ENCODE measurements at places on chromosomes 2 and 18.

DNA sequence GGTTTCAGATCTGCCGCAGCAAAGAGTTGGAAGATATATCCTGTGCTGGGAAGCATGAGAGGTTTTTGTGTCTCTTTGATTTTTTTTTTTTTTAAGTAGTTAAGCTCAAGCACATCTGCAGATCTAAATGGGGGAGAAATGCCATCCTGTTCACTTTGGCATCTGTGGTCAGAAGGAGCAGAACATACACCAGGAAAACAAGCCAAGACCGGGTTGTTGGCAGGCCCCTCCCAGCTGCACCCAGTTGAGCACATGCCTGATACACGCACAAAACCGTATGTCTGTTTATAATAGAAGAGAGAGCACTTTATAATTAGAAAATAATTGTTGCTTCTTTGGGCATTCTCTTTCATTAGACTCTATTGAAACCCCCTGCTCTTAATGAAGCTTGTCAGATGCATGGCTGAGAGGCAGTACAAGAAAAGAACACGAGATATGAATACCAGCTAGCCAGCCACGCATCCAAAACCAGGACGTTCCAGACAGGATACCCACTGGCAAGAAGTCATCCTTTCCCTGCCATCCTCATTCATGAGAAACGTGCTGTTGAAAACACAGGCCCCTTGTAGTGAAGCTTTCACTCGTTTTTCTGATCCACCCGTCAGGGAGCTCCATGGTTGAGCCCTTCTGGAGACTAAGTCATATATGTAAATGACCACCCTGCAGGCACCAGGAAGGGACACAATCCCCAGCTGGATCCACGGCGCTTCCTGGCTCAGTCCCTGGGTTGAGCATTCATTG is 152.2 kb downstream of the ALPK2 start:
- no peaks in the 10 kb centered on the region for H3K4me1 ChIP-seq
- no peak for DNase-seq
- H3K27me3 ChIP-seq, result no peaks in the 10 kb centered on the region
- H3K27ac ChIP-seq, result no peak overlapping the region

- no peak overlapping the region for H3K4me3 ChIP-seq
- H3K27me3 ChIP-seq, result peaks cover 7% of the 10 kb centered on the region
- no peaks in the 10 kb centered on the region for H3K36me3 ChIP-seq
- no peaks in the 10 kb centered on the region for H3K4me1 ChIP-seq
- no peak for DNase-seq
Observed at GRCh38 chr2:45288532-45289417, 279.5 kb upstream of the SIX2 start.

GRCh38 chr18:59484561-59485328 is 125.7 kb upstream of the LMAN1 start:
- no peaks in the 10 kb centered on the region for H3K27me3 ChIP-seq
- no peak overlapping the region for H3K4me3 ChIP-seq
- no peaks in the 10 kb centered on the region for H3K36me3 ChIP-seq
- H3K27ac ChIP-seq, result no peak overlapping the region
- DNase-seq, result no peak

DNA sequence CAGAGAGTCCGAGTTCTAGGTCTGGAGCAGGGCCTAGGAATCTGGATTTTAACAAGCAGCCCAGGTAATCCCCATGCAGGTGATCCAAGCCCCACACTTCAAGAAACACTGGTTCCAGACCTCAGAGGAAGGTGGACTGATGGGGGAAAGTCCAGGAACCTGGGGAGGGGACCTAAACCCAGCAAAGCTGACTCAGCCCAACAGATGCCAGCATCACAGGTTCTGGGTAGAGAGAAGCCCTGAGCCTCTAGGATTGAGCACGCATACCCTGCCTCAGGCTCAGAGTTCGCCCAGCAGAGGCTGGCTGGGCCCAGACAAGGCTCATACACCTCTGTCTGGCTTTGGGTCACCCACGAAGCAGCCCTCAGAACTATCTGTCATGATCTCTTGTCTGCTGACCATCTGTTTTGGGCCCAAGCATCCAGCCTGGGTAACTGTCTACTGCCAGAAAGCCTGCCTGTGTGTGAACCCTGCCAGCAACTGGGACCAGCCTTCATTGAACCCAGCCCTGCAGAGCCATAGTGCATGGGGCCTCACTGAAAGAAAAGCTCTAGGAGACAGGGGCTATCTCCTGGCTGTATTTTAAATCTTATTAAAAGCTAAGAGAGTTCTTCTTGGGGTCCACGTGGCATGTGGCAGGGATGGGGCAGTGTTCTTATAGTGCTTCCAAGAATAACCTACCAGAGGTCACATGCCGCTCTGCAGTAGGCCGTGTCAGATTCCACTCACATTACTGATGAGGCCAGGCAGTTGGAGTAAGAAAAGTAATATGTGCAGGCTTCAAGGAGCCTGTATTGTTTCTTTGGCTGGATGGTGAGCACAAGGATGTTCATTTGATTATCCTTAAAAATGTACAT is 7.4 kb downstream of the TMEM127 start:
- H3K27ac ChIP-seq, result peak overlapping the region; percentile 95
- H3K4me3 ChIP-seq, result no peak overlapping the region
- H3K36me3 ChIP-seq, result peaks cover 41% of the 10 kb centered on the region
- no peak for DNase-seq
- peaks cover 88% of the 10 kb centered on the region for H3K4me1 ChIP-seq

DNA sequence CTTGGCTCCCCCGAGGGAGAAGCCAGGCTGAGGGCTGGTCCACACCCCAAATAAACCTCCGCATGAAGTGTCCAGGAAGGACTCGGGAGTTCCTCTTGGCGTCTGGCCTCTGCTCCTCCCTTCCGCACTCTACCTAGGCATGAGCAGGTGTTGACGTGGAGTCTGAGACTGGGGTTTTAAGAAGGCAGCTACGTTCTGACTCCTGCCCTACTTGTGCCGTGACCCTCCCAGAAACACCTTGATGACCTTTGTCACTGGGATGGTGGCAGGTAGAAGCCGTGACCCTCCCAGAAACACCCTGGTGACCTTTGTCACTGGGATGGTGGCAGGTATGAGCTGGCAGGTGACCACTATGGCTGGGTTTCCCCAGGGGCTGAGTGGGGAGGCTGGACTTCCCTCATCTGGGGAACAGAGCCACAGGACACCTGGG is 54.8 kb downstream of the HS6ST1 start:
- DNase-seq, result peak; percentile 50
- no peak overlapping the region for H3K4me3 ChIP-seq
- no peak overlapping the region for H3K27ac ChIP-seq

GRCh38 chr18:71304856-71305255 is 1016.0 kb downstream of the SOCS6 start:
- H3K4me3 ChIP-seq, result no peak overlapping the region
- no peak overlapping the region for H3K27ac ChIP-seq
- no peak for DNase-seq
- H3K4me1 ChIP-seq, result no peaks in the 10 kb centered on the region
- H3K27me3 ChIP-seq, result no peaks in the 10 kb centered on the region

DNA sequence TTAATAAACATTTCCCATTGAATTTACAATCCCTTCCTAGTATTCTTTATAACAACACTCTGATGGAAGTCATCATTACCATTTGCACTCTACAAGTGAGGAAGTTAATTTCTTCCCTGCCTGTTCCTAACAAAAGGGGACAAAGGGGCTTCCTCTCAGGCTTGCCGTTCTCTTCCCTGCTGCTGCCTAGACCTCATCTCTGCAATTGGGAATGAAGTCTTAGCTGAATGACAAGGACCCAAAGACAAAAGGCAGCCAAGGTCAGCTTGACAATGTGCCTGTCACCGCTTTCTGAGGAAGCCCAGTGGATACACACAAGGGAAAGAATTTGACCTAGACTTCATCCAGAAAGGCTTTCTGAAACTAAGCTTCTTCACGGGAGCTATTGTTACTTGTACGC is 416.4 kb downstream of the CMPK2 start:
- no peak overlapping the region for H3K4me3 ChIP-seq
- no peak overlapping the region for H3K27ac ChIP-seq
- no peaks in the 10 kb centered on the region for H3K27me3 ChIP-seq

DNA sequence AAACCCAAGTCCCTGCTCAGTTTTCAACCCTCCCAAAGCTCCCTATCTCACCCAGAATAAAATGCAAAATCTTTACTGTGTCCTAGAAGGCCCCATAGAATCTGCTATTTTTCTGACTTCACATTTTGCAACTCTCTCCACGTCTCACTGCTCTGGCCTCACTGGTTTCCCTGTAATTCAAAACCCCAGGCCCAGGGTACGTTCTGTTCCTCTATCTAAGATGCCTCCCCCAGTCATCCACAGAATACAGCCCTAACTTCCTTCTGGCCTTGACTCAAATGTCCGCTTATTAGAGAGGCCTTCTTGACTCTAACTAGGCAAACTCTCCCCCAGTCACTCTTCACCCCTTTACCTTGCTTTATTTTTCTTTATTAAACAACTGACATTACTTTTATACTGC is 42.0 kb downstream of the FAM161A start:
- H3K4me1 ChIP-seq, result no peaks in the 10 kb centered on the region
- H3K4me3 ChIP-seq, result no peak overlapping the region
- no peak for DNase-seq
- no peaks in the 10 kb centered on the region for H3K27me3 ChIP-seq
- H3K36me3 ChIP-seq, result no peaks in the 10 kb centered on the region
- no peak overlapping the region for H3K27ac ChIP-seq

DNA sequence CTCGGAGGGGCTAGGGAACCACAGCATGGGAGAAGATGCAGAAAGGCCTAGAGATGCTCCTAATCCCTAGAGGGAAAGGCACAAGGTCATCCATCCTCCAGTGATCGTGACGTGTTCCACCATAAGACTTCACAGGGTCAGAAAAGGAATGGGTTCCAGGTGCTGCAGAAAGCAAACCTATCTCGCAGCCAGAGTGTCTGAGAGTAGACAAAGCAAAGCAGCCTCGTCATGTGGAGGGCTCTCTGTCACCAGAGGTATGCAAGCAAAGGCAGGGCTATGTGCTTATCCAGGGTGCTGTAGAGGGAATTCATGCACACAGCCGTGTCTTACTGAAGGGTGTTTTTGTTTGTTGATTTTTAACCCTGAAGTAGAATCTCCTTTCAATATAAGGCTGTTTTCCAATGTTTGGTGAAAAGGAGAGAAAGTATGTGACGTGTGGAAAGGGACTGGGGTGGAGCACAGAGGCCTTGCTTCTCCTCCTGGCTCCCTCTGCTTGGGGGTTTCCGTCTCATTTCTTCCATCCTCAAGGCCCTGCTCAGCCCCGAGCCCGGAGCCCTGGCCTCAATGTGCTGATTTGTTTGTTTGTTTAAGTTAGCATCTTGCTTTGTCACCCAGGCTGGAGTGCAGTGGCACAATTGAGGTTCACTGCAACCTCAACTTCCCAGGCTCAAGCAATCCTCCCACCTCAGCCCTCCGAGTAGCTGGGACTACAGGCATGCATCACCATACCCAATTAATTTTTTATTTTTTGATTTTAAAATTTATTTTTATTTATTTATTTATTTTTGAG is 3.0 kb downstream of the GPR55 start:
- no peak overlapping the region for H3K27ac ChIP-seq
- H3K27me3 ChIP-seq, result peaks cover 3% of the 10 kb centered on the region
- H3K4me3 ChIP-seq, result no peak overlapping the region

GRCh38 chr2:169225233-169225750 is 137.0 kb downstream of the LRP2 start:
- DNase-seq, result no peak
- no peaks in the 10 kb centered on the region for H3K36me3 ChIP-seq
- no peaks in the 10 kb centered on the region for H3K27me3 ChIP-seq
- no peak overlapping the region for H3K4me3 ChIP-seq

DNA sequence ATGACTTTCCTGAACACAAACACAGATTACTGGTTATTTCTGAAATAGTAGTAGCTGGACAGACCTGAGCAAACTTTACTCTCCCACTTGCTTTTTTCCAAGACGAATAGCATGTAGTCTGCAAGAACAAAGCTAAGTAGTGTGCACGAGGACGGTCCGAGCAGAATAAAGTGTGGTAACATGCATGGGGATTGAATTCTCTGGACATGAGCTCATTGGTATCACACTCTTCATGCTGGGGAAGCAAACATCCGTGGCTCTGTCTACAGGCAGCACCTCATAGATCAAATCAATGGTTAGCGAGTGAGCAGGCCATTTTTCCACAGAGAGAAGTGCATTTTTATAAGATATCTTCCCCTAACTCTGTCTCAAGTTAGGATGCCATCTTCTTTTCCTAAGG is 164.8 kb upstream of the STK17B start:
- H3K27ac ChIP-seq, result no peak overlapping the region
- no peak overlapping the region for H3K4me3 ChIP-seq
